ENCODE measurements at places on chromosomes 13 and 19. TPM values are rescaled to one million over a fixed set of nuclear protein-coding genes. Genes with fewer than 3 reads are reported as not detected.

GRCh38 chr19:14459703-14460102 is 15.5 kb downstream of the PTGER1 start:
- peak; percentile 41 for DNase-seq
- no peak overlapping the region for H3K27ac ChIP-seq
- H3K4me1 ChIP-seq = no peaks in the 10 kb centered on the region
- no peak overlapping the region for H3K4me3 ChIP-seq
- H3K27me3 ChIP-seq = no peaks in the 10 kb centered on the region

GRCh38 chr19:16496613-16496983 is 404 bp downstream of the C19orf44 start:
- peaks cover 16% of the 10 kb centered on the region for H3K4me1 ChIP-seq
- no peaks in the 10 kb centered on the region for H3K27me3 ChIP-seq
- H3K4me3 ChIP-seq = peak overlapping the region; percentile 64
- no peak for DNase-seq
- H3K27ac ChIP-seq = peak overlapping the region; percentile 57

DNA sequence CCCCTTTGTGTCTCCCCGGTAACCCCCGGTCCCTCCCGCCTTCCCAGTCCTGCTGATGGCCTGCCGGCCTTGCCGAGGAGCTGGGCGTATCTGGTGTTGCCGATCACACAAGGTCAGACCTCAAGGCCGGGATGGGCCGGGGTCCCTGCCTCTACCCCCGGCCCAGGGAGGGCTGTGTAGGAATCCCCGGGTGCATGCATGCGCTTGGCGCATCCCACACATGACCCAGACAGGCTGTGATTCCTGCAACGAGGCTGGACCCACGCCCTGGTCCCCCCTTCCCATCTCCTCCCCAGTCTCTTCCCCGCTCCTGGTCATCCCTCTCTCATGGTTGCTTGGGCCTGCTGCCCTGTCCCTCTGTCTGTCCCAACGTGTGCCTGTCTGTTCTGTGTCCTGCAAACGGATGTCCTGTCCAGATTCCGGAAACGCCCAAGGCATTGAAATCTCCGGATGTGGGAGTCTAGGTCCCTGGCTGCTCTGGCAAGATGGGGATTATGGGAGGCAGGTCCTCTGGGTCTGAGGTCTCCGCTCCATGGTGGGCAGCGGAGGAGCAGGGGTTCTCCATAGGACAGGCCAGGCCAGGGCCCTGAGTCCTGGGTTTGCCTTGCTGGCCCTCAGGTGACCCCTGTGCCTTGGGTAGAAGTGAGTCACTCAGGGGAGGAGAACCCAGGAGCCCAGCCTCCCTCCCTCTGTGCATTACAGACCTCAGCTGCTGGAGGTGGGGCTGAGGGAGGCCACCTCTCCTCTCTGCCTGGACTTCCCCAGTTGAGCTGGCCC is 1.6 kb downstream of the PKN1 start:
- peak overlapping the region; percentile 83 for H3K27ac ChIP-seq
- no peaks in the 10 kb centered on the region for H3K27me3 ChIP-seq
- no peaks in the 10 kb centered on the region for H3K36me3 ChIP-seq
- DNase-seq = no peak

- H3K27me3 ChIP-seq = no peaks in the 10 kb centered on the region
- H3K27ac ChIP-seq = no peak overlapping the region
- H3K36me3 ChIP-seq = peaks cover 89% of the 10 kb centered on the region
- H3K4me3 ChIP-seq = no peak overlapping the region
These were observed 53.3 kb upstream of the C13orf46 start for GRCh38 chr13:114027046-114027715.

MYO1F gene
- 280 TPM for total RNA-seq

GDF15 gene
- total RNA-seq = not detected

ZNF431 gene
- total RNA-seq = 35.0 TPM

ATCAY gene
- total RNA-seq = not detected

All from T-cell (primary cell).